ENCODE measurements at places on chromosomes 11 and 22.

GRCh38 chr22:22941831-22942510 lies 54.4 kb downstream of the IGLL5 start:
- DNase-seq, result no peak

DNA sequence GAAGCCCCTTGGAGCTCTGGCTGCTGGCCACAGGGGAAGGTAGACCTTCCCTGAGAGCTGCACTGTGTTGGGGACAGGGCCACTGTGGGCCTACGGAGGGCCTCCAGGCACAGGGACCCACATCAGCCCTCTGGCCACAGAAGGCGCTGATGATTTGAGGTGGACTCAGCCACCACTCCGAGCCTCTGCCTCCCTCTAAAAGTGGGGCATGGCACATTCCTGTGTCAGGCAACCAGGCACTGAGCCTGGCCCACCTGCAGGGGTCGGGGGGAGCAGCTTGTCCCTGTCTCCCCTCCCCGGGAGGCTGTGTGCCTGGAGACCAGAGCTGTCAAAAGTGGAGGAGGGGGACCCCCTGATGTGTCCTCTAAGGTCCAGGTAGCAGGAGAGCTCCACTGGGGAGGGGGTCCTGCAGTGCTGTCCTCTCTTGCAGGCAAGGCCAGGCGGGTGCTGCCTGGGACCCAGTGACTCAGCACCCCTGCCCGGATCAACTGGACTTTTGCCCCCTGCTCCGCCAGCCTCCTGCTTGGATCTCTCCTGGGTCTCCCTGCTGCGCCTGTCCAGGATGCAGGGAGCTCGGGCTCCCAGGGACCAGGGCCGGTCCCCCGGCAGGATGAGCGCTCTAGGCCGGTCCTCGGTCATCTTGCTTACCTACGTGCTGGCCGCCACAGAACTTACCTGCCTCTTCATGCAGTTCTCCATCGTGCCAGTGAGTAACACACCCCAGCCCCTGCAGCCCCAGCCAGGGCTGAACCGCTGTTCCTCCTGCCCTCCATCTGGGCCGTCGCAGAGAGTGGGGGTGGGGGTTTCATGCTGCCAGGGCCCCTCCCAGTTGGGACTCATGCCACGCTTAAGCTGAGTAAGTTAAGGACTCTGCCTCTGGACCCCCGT lies 17.5 kb upstream of the CDKN1C start:
- DNase-seq, result no peak

GRCh38 chr11:91295591-91295990 lies 929.0 kb upstream of the FAT3 start:
- DNase-seq, result no peak

GRCh38 chr11:76524461-76524860 lies 79.6 kb downstream of the EMSY start:
- no peak for DNase-seq

DNA sequence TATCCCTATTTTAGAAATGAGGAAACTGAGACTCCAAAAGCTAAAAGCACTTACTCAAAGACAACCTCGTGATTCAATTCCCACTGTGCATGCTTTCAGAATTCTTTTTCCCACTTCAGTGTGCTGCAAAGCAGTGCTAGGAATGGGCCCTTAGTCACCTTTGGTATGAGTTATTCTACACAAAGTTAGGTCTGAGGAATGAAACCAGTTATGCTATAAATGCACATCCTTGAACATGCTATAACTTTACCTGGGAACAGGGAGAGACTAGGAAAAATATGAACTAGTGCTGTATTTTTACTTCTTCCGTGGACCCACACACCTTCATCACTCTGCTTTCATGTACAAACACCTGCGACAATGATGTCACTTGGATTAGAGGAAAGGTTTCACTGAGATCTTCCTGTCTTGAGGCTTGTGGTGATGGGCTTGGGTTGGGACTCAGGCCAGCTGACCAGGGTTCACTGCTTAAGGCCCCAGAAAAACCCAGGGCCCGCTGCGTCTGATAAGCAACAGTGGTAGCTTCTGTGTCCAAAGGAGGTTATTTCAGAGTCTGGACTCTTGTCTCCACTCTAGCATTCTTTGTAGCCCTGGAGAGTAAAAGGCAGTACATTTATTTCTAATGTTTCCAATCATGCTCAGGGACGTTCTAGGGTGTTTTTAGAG lies 81.6 kb downstream of the ZC3H12C start:
- DNase-seq, result no peak

DNA sequence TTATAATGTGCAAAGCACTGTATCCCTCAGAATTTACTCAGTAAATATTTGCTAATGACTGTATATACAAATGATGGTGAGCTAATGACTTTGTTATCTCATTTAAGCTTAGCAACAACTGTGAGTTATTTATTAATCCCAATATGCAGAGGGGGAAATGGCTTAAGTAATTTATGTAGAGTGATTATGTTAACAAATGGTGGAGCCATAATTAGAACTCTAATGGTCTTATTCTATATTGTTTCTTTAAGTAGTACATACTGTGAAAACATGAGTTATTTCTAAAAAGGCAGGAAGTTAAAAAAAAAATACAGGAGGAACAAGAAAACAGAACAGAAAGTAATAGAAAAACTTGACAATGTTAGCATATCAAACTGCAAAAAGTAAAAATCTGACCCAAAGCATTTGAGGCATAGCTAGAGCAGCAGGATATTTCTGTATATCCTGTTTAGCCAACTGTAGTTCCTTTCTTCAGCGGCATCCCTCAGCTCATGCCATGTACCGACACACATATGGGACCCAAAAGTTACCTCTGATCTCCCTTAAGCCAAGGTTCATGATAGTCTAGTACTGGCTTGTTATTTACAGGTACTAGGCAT lies 94.2 kb downstream of the FCHSD2 start:
- DNase-seq, result no peak

DNA sequence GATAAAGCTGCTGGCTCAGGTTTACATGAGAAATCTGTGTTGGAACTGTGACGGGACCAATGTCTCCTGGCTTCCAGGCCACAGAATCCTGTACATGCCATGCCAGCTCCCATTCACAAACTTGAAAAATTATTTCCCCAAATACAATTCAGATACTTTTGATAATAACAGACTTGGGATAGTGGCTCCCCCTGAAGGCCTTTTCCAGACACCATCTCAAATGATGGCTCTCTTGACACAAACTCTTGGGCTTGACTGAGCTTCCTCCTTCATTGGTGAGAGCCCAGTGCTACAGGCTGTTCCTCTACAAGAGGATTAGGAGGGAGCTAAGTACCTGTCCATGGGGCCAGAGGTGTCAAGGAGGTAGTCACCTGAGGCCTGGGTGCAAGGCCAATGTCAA lies 104.7 kb upstream of the PAX6 start:
- no peak for DNase-seq

DNA sequence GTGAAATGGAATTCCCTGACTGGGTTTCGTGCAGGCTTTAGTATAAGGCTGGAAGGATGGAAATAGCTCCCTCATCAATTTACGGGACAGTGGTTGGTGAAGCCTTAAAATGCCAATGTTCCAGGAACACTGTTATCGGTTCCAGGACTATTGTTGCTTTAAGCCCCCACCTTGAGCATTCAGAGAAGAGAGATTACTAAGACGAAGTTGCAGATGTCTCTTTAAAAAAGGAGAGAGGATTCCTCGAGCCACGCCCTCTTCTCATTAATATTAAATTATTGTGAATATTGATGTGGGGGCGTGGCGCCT lies 195 bp upstream of the CREB3L1 start:
- no peak for DNase-seq

GRCh38 chr11:24056051-24056450 lies 440.8 kb upstream of the LUZP2 start:
- DNase-seq, result no peak

- DNase-seq, result peak; percentile 82
These were observed 28.2 kb downstream of the KCTD17 start for GRCh38 chr22:37079668-37080171.

GRCh38 chr22:37884420-37884819 lies 21.7 kb upstream of the MICALL1 start:
- no peak for DNase-seq

DNA sequence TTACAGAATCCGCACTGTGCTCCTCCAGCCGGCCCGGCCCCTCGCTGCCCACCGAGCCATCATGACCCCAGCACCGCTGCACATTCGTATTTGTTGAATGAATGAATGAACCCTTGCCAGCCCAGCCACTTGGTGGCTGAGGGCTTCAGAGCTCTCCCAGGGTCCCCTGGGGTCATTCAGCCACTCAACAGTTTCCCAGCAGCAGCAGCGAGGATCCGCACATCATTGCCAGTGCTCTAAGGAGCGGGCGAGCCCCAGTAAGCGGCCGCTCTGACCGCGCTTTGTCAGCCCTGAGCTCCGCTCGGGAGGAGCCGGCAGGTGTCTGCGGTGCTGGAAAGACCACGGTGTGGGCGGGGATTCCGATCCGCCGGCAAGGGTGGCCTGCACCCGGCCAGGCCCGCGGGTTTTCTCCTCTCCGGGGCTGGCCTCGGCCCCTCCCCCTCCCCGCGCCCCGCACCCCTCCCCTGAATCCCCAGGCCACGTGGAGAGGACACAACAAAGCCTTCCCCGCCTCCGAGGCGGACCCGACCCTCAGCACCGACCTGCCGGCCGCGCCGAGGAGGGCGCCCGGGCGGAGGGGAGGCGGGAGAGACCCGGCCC lies 563 bp downstream of the BID start:
- peak; percentile 63 for DNase-seq

DNA sequence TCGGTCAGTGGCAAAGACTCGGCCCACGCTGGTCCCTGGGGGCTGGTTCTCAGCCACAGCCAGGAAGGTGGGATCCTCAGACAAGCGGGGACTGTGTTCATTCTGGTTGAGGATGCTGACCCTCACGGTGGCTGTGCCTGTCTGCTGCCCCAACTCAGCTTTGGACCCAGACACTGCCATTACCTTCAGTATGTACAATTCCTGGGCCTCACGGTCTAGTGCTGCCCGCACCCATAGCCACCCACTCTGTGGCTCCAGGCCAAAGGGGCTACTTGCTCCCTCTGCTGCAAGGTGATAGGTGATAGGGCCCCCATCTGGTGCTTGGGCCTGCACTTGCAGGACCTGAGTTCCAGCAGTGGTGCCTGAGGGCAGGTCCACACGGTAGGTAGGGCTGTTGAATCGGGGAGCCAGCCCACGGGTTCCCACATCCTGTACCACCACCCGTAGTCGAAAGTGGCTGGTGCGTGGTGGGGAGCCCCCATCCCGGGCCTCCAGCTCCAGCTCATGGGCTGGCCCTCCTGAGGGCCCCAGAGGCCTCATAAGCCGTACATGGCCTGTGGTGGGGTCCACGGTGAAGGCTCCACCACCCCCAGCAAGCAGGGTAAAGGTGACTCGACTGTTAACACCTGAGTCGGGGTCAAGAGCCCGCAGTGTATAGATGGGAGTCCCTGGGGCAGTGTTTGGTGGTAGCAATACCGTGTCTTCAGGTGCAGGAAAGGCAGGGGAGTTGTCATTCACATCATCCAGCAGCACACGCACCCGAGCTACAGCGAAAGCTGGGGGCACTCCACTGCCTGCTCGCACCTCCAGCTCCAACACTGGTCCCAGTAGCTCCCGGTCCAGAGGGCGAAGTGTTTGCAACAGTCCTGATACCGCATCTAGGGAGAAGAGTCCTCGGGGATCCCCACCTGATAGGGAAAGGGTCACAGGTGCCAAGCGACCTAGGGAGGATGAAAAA lies 13.2 kb upstream of the TPP1 start:
- no peak for DNase-seq

GRCh38 chr11:16945671-16946469 lies 68.3 kb downstream of the PLEKHA7 start:
- peak; percentile 29 for DNase-seq

DNA sequence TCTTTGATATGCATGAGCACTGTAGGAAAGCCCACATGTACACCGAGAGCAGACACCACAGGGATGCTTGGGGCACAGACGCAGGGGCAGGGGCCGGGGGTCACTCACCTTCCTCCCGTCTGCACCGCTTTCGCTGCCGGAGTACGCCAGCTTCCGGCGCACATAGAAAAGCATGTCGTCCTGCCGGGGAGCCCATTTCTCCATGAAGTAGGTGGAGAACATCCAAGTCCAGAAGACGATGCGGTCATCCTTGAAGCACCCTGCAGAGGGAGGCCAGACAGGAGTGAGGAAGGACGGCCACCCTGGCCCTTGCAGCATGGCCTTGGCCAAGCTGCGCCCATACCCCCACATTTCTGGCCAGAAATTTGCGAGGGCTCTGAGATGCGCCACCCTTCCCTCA lies 28.8 kb downstream of the KIAA0930 start:
- DNase-seq, result no peak

- no peak for DNase-seq
These were observed 13.0 kb upstream of the TUB start for GRCh38 chr11:8067929-8068575.
